ENCODE measurements at places on chromosomes 5 and 9.

GRCh38 chr9:86624630-86625029 lies 270.4 kb upstream of the TUT7 start:
- no peak for DNase-seq

DNA sequence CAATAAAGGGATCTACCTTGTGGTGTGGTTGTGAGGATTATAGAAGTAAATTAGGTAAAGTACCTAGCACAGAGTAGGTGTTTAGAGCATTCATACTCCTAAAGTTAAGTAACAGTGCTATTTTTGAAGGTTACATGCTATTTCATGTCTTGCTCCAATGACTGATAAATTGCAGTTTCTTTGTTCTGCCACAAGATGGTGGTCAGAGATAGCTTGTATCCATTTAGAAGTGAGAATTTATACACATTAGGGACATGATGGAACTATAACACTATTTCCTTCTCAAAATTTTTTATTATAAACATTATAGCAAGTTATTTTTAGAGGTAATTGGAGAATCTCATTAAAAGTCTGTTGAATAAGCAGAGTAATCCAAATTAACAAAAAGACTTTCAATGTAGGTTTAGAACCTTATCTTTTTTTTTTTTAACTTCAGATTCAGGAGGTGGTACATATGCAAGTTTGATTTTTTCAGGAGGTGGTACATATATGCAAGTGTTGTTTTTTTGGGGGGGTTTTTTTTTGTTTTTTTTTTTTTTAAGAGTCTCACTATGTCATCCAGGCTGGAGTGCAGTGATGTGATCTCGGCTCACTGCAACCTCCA lies 17.1 kb downstream of the MTREX start:
- DNase-seq: peak; percentile 63

DNA sequence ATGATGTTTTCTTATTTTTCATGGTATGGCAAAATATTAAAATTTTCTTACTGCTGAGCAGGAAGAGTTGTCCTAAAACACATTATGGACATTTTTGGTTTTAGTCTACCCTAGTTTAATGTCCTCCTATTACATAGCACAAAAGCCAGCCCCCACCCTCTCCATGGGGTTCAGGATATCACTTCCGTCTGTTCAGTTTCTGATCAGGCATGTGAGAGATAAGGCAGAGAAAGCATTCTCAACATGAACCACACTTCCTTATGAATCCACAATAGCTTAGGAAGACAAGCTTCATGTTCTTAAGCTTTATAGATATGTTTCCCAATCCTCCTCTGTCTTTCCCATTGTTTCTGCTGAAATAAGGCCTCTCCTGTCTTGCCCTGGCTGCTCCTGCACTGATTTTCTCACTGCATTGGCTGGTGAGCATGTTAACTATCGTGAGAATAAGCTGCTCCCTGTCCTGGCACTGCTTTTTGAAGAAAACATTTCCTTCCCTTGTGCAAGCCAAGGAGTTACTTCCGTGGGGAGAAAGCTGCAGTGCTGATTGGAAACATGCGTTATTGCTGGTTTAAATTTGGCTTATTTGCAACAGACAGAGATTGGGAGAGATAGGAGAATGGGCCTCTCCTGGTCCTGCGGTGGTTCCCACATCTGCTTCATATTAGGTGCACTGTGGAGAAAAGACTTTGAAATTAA lies 260.3 kb upstream of the RPS23 start:
- no peak for DNase-seq

DNA sequence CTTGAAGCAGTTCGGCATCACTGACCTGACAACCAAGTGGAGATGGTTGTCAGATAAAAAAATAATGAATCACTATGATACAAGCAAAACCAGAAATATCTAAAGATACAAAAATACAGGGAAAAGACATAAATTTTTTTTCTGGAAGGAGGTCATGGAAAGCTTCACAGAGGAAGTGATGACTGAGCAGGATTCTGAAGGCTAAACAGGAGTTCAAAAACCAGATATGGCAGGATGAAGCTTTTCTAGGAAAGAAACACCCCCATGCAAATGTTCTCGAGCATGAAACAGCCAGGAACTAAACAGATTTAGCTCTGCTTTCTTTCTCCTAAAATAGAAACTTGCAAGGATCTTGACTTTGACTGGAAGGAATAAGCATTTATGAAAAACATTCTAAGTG lies 60.7 kb upstream of the IFNE start:
- DNase-seq: peak; percentile 74

DNA sequence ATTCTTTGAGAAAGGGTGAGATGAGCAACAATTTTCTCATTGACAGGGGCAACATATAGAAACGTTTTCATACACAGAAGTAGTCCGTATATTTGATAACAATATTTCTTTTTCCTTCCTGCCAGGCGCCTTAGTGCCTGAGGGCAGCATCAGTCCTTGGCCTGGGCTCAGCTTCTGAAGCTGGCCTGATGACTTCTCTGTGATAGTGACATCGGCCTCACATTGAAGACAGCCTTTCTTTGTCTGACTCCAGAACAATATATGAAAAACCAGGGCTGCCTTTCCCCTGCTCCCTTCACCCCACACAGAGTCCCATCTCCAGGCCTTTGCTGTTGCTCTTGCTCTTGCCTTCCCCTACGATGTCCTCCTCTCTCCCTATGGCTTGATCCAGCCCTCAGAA lies 24.1 kb upstream of the TCOF1 start:
- no peak for DNase-seq

- no peak for DNase-seq
Measured at GRCh38 chr5:72505016-72505415, 2.2 kb downstream of the ZNF366 start.

GRCh38 chr9:134240361-134240760 lies 76.0 kb upstream of the RNU6ATAC start:
- no peak for DNase-seq

GRCh38 chr9:98118640-98119601 lies at the start of gene TRIM14:
Gene TRIM14, minus strand, starts transcription at chr9:98119222. Its CDS starts 34 bp downstream, at chr9:98119188.
- peak; percentile 42 for DNase-seq

GRCh38 chr9:126672634-126673284 lies 59.0 kb downstream of the LMX1B start:
- no peak for DNase-seq

DNA sequence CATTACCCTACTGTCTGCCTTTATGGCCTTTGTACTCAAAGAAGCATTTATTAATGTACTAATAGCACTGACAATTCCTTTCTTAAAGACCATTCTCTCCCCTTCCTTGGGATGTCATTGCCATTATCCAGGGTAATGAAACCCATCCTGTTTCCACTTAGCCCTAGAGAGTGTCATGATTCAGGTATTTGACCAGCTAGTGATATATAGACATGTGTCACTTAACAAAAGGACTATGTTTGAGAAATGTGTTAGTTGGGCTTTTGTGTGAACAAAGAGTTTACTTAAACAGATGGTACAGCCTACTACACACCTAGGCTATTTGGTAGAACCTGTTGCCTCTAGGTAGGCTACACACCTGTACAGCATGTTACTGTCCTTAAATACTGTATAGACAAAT lies 2.0 kb downstream of the ATP6V0E1 start:
- DNase-seq: no peak

GRCh38 chr5:132486318-132487094 lies 4.1 kb downstream of the IRF1 start:
- DNase-seq: no peak

DNA sequence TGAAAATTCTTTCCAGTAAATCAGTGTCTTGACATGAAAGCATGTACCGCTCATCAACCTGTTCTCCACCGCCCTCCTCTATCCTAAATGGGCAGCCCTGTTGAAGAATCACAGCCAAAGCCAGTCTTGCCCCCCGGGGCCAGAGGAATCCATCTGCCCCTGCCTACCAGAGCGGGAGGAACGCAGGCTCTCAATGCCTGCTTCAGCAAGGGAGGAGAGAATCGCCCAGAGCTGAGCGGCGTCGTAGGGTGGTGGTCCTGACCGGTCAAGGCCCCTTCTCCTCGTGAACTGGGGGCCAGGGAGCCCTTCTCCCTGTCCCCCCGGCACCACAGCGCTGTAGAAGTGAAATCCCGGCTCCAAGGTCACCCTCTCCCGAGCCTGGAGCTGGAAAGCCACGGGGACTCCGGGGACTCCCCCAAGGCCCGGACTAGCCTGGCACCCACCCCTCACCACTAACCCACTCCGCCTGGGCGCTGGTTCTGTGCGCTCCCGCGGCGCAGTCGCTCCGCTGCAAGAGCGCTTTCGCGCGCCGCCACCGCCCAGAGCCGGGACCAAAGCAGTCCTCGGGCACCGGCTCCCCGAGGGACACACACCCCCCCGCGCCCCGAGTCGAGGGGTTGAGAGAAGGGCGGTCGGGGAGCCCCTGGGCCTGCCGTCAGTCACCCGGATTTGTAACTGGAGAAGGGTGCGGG lies 718 bp upstream of the TMEM215 start:
- DNase-seq: no peak

DNA sequence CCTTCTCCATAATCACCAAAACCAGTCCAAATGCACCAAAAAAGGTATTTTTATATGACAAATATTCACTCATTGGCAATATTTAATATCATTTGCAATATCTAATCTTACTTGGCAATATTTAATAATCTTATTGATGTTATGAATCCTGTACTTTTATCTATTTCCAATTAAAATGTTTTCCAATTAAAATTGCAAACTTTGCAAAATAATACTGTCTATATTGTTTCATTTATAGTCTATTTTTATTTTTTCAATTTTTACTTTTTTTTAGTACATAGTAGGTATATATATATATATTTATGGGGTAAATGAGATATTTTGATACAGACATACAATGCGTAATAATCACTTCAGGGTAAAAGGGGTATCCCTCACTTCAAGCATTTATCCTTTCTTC lies 109.9 kb downstream of the AGTPBP1 start:
- no peak for DNase-seq

DNA sequence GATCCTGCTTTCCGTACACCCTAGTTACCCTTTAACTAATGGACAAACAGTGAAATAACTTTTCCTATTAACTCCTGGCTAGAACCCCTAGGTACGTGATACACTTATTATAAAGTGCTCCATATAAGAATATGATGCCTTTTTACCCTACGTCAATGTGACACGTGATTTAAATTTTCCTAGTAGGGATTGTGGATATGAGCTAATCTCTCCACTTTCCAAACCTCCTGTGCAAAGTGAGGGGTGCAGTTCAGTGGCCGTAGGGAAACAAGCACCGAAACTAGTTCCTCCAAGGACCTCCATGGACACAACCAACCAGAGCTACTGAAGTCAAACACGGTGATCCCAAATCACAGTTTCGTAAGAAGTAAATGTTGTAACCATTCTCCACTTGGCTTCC lies 19.3 kb downstream of the NFIB start:
- DNase-seq: no peak

- DNase-seq: peak; percentile 48
Measured at GRCh38 chr9:108831496-108832178, 24.1 kb downstream of the ACTL7B start.

DNA sequence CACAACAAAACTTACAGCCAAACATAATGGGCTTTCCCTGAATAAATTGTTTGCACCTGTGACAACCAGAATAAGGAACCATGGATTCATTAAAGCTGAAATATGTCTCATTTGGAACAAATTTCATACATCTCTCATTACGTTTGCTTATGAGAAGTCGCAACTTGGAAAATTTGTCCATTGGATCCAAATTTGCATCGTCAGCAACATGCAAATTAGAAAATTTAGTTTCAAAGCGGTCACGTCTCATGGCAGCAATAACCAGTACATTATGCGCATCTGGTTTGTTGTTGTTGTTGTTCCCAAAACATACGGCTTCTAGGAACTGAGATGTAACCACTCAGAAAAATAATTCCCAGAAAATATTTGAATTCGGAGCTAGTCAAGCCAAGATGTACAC lies 1311.5 kb upstream of the CDH6 start:
- no peak for DNase-seq

DNA sequence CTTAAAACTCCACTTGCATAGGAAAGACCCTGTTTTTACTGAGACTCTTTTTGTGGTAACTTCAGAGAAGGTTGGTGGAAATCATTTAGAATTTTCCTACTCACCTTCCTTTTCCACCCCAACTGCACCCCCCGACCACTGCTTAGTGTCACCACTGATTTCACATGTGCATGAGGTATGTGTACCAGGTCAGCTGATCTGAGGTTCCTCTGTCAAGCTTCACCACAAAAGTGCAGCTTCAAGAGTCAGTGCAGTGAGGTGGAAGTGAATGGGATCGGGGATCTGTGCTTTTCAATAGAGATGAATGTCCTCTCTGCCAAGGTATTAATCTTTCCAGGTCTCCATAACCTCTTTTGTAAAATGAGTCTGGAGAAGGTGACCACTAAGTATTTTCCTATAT lies 260.5 kb upstream of the WWC1 start:
- DNase-seq: no peak

GRCh38 chr9:129964901-129965734 lies 77.9 kb downstream of the FNBP1 start:
- peak; percentile 35 for DNase-seq

GRCh38 chr9:3962496-3962895 lies 337.4 kb downstream of the GLIS3 start:
- peak; percentile 45 for DNase-seq

GRCh38 chr5:150384701-150385100 lies 27.2 kb downstream of the TCOF1 start:
- no peak for DNase-seq

DNA sequence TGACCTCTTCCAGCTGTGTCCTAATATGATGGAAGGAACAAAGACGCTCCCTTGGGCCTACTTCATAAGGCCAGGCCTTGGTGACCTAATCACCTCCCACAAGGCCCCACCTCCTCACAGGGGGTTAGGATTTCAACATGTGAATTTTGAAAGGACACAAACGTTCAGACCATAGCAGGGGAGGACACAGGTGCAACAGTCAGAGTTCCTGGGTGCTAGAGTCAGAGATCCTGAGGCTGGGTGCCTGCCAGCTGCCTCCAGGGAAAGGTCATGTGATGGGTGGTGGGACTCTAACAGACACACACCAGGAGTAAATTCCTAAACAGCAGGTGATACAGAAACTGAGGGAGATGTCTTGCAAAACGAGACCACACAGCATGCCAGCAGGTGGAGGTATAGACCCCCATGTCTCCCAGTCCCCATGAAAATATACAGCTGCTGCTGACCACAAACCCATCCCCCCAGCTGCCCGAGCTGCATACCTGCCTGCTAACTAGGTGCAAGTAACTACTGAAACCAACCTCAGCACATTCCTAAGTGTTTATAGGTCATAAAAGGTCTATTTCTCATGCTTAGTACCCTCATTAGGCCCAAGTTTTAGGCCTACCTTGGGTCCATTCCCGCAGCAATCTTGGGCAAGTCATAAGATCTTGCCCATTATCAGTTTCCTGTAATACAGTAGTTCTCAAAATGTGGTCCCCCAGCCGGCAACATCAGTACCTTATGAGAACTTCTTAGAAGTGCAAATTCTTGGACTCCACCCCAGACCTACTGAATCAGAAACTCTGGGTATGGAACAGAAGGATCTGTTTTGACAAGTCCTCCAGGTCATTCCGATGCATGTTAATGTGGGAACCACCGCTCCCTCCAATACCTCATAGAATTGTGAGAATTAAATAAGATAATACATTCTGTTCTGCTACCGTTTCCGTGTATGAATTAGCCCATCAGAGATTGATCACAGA lies 245.3 kb downstream of the ENC1 start:
- DNase-seq: no peak

GRCh38 chr5:130136300-130136699 lies 232.0 kb downstream of the CHSY3 start:
- peak; percentile 47 for DNase-seq
